ENCODE measurements at places on chromosomes 1 and 21.

- DNase-seq, result no peak
Observed at GRCh38 chr1:156308078-156308477, 9.0 kb upstream of the VHLL start.

DNA sequence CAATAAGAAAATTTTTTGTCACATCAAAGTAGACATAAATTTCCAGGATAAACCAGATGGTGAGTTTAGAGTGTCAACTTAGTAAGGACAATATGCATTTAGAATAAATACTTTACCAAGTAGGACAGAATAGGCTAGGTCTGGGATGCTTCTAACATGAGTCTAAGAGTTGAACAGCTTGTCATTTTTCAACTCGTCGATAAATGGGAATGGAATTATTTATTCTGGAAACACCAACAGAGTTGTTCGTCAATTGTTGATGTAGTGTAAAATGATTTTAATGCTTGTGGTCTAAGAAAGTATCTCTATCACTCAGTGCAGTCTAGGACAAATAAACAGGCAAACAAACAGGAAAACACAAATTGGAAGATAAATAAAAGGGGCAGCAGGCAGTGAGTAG is 358.4 kb upstream of the ST6GALNAC5 start:
- DNase-seq, result no peak

DNA sequence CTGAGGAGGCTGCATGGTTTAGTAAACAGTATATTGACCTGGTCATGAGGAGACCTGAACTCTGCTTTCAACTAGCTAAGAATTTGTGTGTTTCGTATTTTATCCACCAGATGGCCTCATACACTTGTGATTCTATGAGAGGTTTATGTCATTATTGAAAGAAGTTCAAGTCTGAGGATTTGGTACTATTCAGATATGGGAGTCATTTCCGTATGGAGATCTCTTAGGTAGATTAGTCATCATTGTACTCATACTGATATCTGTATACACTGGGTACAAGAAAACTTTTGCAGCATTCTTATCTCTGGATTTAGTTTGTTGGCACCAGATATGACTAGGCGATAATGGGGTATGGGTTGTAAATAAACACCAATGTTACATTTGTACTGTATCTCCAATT is 26.6 kb downstream of the ATF6 start:
- DNase-seq, result peak; percentile 40

- no peak for DNase-seq
Observed at GRCh38 chr1:85660541-85660940, 47.7 kb downstream of the ZNHIT6 start.

DNA sequence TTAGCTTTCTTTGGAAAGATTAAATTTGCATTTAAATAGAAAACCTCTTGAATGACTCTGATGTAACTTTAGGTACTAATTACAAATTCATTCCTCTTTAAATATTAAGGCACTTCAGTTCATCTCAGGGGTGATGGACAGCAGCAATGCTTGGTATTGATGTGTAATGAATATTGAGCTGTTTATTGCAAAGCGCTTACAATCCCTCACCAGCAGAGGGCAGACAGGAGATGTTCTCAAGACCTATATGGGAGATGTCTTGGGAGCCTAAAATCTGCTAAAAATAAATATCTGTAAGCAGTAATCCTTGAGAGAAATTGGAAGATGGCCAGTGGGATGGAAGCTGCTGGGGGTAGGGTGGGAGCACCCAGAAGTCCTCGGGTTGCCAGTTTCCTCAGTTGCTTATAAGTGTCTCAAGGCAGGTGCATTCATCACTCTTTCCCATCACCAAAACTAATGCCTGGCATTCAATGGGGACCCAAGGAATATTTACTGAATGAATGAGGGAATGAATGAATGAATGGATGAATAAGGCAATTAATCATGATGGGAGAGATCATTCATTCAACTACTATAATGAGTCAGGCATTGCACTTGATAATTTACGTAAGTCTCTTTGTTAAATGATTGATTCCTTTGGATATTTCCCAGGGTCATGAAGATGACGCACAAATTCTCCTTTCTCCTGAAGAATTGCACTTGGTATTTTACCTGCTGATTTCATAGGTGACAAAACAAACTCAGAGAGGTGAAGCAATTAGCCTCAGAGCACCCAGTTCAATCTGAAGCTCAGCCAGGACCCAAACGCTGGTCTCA is 2.3 kb downstream of the KLHDC8A start:
- DNase-seq, result peak; percentile 83

GRCh38 chr1:211541278-211541677 is 37.7 kb downstream of the SLC30A1 start:
- DNase-seq, result no peak

- no peak for DNase-seq
Observed at GRCh38 chr1:174703309-174703708, 255.5 kb downstream of the GPR52 start.

GRCh38 chr1:206568779-206569352 is 43.4 kb downstream of the EIF2D start:
- DNase-seq, result no peak

DNA sequence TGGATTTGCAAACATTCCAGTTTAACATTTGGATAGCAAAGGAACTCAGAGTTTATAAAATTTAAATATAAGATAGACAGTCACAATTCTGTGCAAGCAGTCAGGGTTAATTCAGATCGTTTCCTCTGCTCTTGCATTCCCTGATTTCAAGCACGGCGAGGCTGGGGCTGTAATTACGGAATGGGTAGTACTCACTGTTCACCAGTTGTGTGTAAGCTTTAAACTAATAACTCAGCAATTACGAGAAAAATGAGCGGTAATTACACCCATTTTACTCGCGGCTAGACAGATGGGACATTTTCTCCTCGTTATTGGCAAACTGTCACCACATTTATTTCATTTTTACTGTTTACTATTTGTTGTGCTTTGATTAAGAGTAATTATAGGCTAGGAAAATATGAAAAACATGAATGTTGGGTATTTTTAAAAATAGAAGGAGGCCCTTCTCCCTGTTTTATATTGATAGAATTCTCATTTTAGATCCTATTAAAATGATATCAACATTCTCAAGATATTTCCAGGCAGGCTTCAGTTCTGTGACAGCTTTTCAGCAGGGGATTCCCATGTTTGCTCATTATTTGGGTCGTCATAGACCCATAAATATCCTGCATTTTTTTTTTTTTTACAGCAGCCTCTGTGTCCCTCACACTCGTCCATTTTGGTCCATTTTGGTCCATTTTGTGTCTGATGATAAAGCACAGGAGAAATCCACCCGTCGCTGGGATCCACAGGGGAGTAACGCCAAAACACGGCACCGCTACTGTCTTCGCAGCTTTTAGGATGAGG is 208.3 kb downstream of the DSCAM start:
- peak; percentile 85 for DNase-seq

GRCh38 chr1:39969531-39970270 is 14.8 kb downstream of the MFSD2A start:
- no peak for DNase-seq

All from NCI-H1436 (cell line).